ENCODE measurements at places on chromosomes 5 and 9. TPM values are rescaled to one million over a fixed set of nuclear protein-coding genes. Genes with fewer than 3 reads are reported as not detected.

UGCG gene
- total RNA-seq, result 130 TPM

GALNT12 gene
- total RNA-seq, result 1.7 TPM

CARD19 gene
- 36.3 TPM for total RNA-seq

- peak overlapping the region; percentile 35 for H3K4me3 ChIP-seq
- DNase-seq, result peak; percentile 84
- no peaks in the 10 kb centered on the region for H3K27me3 ChIP-seq
- peaks cover 56% of the 10 kb centered on the region for H3K36me3 ChIP-seq
- peaks cover 37% of the 10 kb centered on the region for H3K4me1 ChIP-seq
Measured at GRCh38 chr5:150021491-150022157, 21.1 kb downstream of the HMGXB3 start.

- H3K27ac ChIP-seq, result no peak overlapping the region
- H3K4me3 ChIP-seq, result no peak overlapping the region
- H3K4me1 ChIP-seq, result no peaks in the 10 kb centered on the region
- no peak for DNase-seq
- H3K27me3 ChIP-seq, result no peaks in the 10 kb centered on the region
Measured at GRCh38 chr5:160494451-160494850, 72.8 kb downstream of the PTTG1 start.

GRCh38 chr9:70080481-70081119 lies 37.0 kb downstream of the MAMDC2 start:
- no peaks in the 10 kb centered on the region for H3K27me3 ChIP-seq
- peaks cover 14% of the 10 kb centered on the region for H3K4me1 ChIP-seq
- H3K27ac ChIP-seq, result peak overlapping the region; percentile 76
- peak overlapping the region; percentile 13 for H3K4me3 ChIP-seq
- DNase-seq, result peak; percentile 83

DNA sequence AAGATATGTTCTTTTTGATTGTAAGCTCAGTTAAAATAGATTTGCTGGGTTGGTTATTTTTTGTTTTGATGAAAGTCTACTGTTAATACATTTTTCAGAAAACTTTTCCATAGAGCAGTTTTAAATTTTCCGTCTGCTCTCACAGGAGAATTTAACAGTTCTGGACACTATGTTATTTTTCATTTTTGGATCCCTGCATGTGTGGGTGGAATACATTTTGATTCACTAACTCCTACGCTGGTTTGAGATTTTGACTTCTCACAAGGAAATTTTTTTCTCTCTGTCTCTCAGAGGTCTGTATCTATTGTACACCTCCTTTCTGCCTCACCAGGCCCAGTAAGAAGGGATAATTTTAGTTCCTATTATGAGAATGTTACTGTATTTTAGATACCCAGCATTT lies 502.4 kb downstream of the CDH10 start:
- DNase-seq, result no peak
- H3K4me3 ChIP-seq, result no peak overlapping the region
- no peaks in the 10 kb centered on the region for H3K36me3 ChIP-seq
- H3K4me1 ChIP-seq, result no peaks in the 10 kb centered on the region

- H3K4me1 ChIP-seq, result peaks cover 8% of the 10 kb centered on the region
- no peaks in the 10 kb centered on the region for H3K36me3 ChIP-seq
- no peaks in the 10 kb centered on the region for H3K27me3 ChIP-seq
- no peak overlapping the region for H3K4me3 ChIP-seq
Measured at GRCh38 chr9:103364753-103365152, 369.6 kb downstream of the CYLC2 start.

Data from astrocyte (in vitro differentiated cells and primary cell).